Cerebellar cortex (tissue), 1 donor: ENCODE measurements at places on chromosomes 7 and 10.

DNA sequence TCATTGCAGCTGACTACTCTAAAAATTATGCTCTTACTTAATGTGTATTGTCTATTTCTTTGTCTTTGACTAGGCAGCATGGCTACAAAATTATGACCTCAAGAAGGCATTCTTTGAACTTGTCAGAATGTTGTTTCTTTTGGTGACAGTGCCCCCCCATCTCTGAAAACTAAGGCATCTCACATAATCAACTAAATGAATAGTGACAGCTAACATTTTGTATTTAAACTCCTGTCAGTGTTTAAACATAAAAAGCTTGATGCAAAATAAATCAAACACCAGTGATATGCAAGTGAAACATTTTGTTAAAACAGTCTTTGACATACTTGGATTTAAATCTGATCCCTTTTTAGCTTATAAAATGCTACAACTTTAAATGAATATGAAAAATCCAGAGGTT lies 233.5 kb downstream of the FOXP2 start:
- no peak for DNase-seq

DNA sequence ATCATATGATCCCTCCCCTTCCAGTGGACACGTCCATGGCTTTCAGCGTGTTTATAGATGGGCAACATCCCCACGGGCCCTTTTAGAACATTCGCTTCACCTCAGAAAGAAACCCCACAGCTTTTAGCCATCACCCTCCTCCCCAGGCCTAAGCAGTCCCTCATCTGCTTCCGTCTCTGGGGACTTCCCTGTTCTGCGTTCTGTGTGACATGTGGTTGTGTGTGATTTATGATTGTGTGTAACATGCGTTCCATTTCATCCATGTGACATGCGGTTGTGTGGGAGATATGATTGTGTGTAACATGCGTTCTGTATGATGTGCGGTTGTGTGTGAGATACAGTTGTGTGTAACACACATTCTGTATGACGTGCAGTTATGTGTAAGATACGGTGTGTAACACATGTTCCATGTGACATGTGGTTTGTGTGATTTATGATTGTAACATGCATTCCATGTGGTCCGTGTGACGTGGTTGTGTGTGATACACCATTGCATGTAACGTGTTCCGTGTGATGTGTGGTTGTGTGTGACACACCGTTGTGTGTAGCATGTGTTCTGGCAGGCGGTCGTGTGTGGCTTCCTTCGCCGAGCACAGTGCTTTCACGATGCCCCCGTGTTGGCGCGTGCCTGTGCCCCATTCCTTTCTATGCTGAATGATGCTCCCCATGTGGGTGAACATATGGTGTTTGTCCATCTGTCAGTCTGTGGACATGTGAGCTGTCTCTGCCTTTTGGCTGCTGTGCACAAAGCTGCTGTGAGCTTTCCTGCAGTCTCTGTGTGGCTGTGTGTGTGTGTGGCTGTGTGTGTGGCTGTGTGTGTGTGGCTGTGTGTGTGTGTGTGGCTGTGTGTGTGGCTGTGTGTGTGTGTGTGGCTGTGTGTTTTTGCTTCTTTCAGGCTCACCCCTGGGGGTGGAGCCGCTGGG lies 26.2 kb downstream of the PWWP2B start:
- no peak for DNase-seq

DNA sequence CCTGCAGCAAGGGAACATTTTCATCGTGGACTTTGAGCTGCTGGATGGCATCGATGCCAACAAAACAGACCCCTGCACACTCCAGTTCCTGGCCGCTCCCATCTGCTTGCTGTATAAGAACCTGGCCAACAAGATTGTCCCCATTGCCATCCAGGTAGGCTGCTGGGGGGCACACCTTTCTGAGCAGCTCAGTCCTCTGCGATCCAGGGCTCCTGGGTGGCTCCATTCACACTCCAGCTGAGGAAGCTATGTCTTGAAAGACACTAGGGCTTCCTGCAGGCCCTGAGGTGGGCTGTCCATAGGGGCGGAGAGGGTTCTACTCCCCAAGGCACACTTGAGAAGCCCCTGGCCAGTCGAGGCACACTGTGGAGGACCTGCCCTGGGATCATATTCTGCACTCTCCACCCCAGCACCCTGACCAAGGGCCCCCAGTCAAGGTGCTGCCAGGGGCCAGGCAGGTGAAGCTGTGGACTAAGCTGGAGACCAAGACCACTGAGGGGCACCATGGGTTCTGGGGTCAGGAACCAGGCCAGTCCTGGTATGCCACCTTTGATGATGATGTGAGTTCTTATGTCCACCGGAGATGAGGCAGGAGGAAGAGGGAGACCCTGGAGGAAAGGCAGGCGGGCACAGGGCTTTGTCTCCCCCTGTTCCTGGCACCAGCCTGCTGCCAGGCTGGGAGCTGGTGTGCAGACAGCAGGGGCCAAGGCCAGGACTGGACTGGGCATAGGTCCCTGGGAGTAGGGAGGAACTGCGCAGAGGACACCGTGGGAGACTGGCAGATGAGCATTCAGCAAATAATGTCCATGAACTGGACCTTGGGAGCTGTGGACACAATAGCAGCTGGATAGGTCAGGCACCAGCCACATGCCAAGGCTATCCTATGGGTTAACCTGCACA lies 54.8 kb downstream of the ALOX5 start:
- no peak for DNase-seq

GRCh38 chr10:118209215-118209614 lies 132.9 kb downstream of the FAM204A start:
- DNase-seq, result no peak

GRCh38 chr10:44195112-44196007 lies 189.5 kb downstream of the CXCL12 start:
- no peak for DNase-seq

GRCh38 chr7:34025600-34025999 lies 120.3 kb downstream of the BMPER start:
- no peak for DNase-seq

- DNase-seq, result no peak
Observed at GRCh38 chr7:139455789-139456188, 27.7 kb downstream of the KLRG2 start.

- DNase-seq, result no peak
Observed at GRCh38 chr7:132049462-132050304, 493.3 kb upstream of the PODXL start.

GRCh38 chr10:128463991-128464760 lies 338.0 kb upstream of the MKI67 start:
- peak; percentile 29 for DNase-seq

GRCh38 chr10:52391927-52392602 lies 78.0 kb downstream of the DKK1 start:
- no peak for DNase-seq

DNA sequence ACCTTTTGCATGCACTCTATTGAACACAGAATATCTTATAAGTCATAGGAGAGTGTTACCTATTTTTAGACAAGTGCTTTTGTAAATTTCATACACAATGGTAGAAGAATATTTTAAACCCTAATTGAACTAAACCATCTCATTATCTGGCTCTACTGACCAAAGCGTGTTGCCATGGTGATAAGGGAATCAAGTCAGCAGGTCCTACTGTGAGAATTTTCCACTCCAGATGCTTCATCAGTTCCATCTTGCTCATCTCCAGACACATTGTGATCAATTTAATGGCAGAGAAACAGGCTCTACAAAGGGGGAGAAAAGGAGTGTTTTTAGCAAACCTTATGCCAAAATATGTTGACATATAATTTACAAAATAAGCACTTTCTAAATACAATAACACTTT lies 621.9 kb upstream of the GHITM start:
- no peak for DNase-seq

DNA sequence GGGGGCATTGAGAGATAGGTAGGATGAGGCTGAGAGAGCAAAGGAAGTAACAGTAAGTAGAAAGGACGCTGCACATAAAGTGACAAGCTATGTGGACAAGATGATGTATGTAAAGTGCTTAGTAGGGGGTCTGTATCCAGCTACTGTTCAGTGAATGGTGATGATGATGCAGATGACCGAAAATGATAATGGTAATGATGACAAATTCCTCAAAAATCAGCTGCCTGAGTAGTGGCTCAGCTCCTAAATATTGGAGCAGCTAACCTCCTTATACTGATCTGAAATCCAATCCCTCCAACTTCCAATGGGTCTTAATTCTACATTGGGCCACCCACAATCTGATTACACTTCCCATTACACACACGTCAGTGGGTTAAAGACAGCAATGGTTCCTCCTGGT lies 27.1 kb upstream of the KCNMA1 start:
- DNase-seq, result no peak

DNA sequence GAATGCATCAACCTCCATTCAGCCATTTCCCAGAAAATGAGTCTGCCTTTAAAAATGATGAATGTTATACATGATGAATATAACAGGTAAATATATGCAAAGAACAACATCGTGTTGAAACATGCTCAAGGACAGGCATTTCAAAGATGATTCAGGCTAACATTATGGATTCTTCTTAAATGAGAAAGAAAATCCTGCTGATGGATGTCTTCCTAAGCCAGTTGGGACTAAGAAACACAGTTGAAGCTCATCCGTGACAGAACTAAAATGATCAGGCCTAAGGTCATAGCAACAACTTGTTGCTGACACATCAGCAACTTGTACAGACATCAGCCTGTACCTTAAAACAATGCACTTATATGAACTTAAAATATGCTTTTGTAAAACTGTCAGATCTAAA lies 267.9 kb downstream of the MAGI2 start:
- no peak for DNase-seq

- DNase-seq, result no peak
Observed at GRCh38 chr7:71429083-71429482, 297.1 kb downstream of the GALNT17 start.

DNA sequence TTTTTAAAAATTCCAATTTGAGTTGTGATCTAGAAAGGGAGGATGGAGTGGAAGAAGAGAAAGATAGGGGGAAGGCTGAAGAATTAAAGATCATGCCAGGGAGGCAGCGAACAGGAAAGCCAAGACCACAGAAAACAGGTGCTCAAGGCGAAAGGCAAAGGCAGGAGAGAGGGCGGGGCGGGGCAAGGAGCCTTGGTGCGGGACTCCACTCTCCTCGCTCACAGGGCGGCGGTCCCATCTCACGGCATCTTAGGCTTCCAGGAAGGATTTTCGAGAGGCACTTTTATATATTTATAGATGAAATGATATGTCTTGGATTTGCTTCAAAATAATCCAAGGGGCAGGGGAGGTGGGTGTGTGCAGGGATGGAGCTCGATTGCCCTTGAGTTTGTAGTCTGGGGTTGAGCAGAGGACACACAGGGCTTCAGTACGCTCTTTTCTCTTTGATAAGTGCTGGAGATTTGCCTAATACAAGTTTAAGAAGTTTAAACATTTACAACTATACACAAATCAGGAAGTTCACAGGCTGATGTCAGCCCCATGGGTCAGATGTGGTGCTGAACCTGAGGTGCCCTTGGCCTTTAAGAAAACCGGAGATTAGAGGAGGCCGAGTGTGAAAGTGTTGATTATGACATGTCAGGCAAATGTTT lies 161.1 kb downstream of the PRKAG2 start:
- no peak for DNase-seq

- no peak for DNase-seq
Observed at GRCh38 chr7:151676759-151677158, 157.1 kb upstream of the RHEB start.

- DNase-seq, result no peak
Observed at GRCh38 chr7:44439926-44440325, 50.5 kb downstream of the NUDCD3 start.

- no peak for DNase-seq
Observed at GRCh38 chr10:59098831-59099452, 77.5 kb upstream of the PHYHIPL start.

DNA sequence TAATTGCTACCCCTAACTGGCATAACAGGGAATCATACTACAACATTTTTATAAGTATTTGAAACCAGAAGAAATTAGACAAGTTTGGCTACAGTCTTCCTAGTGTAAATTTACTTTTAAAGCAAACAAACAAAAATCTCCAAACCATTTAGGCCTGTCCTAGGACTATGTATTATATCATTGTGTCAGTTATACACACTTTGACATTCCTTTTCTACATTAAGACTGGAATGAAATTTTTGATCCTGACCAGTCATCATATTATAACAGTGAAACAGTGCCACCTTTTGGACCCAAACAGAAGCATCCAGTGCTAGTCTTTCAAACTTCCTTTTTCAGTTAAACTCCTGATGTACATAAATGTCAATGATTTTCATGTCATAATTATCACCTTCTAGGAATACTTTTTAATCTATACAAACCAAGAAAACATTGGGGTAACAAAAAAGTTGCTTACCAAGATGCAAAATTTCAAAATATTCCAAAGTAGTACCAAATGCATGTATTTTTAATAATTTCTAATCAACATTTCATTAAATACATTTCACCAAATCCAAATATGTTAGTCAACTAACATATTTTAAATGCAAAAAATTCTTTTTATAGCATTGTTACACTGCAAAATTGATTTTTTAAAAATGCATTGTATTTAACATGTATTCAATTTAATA lies 75.7 kb downstream of the IMMP2L start:
- DNase-seq, result peak; percentile 75

- DNase-seq, result peak; percentile 80
Observed at GRCh38 chr7:129949292-129950133, 3.2 kb downstream of the UBE2H start.

DNA sequence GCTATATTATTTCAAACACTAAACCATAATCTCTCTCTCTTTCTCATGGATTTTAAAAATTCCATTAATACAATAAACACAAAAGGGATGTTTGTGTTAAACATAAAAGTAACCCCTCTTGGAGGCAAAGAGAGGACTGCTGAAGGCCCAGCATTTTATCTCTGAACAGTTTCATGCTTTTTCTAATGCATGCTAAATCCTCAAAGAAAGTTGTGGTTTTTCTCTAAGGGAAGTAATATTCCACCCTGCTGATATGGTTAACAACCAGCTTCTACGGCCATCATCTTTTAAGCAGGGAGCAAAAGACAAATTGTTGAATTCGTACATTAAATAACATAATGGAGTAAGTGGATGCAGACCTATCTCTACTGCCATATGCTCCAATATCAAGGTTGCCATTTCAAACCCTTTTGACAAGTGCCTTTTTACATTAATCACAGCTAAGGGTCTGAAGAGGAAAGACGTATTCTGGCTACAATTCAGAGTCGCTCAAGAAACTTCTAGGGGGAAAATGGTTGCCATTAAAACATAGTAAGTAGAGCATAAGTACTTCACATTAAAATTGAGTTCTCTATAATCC lies 103.1 kb downstream of the SLC25A13 start:
- DNase-seq, result no peak

- no peak for DNase-seq
Observed at GRCh38 chr10:75498884-75499350, 67.5 kb downstream of the LRMDA start.

GRCh38 chr7:1670894-1671593 lies 967 bp downstream of the ELFN1 start:
- DNase-seq, result no peak

GRCh38 chr7:131197920-131198615 lies 129.6 kb upstream of the MKLN1 start:
- no peak for DNase-seq
